Stimulated activated CD4-positive, alpha-beta T cell treated with anti-CD3 and anti-CD28 coated beads, Interleukin-2, amount 100 ng/mL, for 4 hours (primary cell): ENCODE measurements at places on chromosomes 2 and 18.
A peak's percentile ranks its signal among the peaks of the same experiment; 100 is the strongest.

DNA sequence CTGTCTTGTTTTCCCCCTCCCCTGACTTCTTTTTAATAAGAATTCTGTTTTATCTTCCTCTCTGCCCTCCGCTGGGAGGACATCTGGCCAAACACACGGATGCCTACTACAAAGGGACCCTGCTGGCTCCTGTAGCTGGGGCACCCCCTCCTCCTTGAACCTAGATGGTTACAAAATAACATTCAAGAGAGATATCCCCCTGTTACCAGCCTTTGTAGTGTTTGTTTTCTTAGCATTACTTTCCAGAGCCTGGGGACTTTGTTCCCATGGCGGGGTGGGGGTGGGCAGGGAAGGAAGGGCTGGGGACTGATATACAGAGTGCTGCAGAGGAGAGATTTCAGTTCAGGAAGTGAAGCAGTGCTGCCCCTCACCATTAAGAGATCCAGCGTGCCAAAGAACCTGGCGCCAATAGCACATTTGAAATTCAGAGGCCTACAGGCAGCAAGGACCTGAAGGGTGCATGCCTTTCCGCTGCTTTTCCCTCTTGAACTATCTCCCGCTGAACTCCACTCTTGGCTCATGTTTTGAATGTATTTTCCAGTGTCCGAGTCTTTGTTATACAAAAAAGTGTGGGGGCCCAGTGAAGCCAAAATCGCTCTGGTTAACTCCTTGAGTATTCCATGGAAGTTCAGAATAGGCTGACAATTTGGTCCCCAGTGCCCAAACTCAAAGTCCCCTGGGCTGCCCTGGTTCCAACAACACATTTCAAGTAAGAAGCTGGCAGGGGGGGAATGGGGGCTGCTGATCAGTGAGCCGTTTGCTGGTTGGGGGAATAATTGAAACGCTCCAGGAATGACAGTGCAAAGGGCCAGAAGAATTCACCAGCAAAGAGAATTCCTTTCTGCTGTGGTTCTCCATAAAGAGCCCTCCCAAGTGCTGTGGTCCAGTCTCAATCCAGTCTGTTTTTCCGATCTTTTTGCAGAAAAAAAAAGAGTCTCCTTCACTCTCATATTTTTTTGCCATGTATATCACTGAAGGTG, 94.8 kb upstream of the THOC1 start:
- no peak for DNase-seq

DNA sequence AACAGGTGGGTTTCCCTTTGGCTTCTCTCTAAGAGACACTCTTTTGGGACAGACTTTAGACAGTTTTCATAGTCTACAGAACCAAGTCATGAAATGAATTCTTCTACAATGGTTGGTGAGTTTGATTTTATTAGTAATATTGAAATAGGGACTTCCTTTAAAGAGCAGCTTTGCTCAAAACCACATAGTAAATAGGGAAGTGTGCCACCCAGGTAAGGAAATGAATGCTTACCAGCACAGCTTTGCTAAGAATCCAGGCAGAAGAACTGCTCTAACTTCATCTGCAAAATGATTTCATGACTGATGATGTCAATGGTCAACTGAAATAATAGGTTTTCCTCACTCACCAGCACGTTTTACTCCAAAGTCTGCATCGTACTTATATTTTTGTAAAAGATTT, 89.2 kb downstream of the NYAP2 start:
- DNase-seq: no peak

GRCh38 chr2:201970786-201971108, 62.9 kb upstream of the FZD7 start:
- no peak for DNase-seq

GRCh38 chr2:39093218-39093898, 27.5 kb downstream of the SOS1 start:
- DNase-seq: no peak

DNA sequence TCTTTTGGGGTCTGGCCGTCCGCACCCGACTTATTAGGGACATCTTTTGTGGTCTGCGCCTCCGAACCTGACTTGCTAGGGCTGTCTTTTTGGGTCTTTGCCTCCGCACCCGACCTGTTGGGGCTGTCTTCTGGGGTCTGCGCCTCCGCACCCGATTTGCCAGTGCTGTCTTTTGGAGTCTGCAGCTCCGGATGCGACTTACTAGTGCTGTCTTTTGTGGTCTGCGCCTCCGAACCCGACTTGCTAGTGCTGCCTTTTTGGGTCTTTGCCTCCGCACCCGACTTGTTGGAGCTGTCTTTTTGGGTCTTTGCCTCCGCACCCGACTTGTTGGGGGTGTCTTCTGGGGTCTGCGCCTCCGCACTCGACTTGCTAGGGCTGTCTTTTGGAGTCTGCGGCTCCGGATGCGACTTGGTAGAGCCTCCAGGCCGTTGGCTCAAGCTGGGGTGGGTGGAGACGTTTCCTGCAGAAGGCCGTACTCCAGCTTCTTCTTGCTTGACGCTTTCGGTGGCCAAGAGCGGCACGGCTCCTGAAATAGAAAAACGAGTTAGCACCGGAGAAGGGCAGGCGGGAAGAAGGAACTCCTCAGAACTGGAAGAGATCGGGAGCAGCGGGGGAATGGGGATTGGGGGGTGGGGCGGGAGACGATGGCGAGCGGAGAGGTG, 498 bp downstream of the TGOLN2 start:
- no peak for DNase-seq

DNA sequence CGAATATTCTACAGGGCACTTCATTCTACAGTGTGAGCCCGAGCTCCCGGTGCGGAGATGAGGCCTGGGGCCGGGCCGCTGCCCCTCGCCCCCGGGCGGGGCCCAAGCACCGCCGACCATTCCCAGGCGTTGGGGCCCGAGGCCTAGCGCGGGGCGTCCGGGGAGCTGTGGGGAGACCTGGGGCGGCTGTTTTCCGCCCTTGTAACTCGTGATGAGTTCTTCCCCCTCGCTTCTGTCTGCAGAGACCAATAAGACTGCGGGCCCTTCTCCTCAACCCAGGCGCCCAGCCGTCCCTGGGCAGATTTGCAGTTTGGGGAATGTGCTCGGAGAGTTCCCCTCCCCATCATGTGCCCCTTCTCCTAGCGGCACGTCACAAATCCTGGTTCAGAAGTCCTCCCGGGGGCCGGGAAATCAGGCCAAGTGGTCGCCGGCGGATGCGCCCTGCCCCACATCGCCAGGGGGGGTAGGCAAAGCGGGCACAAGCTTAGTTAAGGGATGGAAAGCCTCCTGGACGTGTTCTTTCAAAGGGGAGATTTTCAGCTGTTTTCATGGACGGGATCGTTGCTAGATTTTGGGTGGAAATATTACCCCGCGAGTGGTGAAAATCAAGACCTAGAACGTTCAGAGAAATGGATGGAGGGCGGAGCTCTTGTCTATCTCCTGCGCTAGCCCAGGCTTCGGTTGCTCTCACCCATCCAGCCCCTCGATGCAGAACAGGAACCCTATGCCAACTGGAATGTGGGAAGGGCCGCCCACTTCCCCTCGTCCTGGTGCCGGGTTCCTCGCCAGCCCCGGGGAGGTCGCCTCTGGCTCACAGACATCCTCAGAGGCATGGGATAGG, 18.8 kb upstream of the HAAO start:
- peak; percentile 19 for DNase-seq

- no peak for DNase-seq
Measured at GRCh38 chr2:20220806-20221554, 4.0 kb downstream of the SDC1 start.

DNA sequence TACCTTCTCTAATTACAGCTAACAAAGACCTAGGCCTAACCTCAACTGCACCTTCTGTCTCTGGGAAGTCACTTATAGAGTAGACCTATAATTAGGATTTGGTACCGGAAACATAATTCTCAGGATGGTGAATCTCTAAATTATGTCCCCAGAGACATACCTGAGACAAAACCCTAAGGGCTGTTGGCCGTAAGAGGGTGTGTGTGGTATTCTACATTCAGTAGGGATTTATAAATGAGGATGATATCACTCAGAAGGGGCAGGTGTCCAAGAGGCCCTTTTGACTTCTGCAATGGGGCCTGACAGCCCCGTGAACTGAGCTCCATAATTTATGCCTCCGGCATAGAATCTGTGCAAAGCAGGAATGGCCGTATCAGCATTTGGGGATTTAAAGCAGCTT, 13.5 kb upstream of the DARS1 start:
- DNase-seq: no peak

DNA sequence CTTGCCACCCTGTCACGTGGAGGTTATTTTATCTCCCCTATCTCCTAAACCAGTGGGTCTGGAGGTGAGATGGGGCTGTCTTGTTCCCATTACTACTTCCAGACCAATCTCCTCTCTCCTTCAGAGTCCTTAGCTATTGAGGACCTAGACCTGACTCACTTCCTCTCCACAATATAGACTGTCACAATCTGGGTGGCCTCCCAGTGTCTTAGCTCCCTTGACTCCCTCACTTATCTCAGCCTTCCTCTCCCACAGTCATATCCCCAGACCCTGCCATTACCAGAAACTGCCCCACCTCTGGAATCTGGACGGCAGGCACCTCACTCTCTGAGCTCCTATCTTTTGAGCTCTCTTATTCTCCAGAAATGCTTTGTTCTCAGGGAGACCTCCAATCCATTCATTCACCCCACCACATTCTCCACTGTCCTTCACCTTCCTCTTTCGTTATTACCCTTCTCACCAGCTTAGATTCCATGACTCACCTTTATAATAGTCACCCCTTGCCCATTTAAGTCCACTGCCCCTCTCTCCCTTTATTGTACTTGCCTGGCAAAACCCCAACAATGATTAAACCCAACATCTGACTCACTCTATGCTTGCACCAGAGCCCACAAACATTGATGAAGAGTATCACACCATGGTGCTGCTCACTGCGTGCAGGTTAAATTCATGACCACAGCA, 23.3 kb upstream of the SIX3 start:
- no peak for DNase-seq

DNA sequence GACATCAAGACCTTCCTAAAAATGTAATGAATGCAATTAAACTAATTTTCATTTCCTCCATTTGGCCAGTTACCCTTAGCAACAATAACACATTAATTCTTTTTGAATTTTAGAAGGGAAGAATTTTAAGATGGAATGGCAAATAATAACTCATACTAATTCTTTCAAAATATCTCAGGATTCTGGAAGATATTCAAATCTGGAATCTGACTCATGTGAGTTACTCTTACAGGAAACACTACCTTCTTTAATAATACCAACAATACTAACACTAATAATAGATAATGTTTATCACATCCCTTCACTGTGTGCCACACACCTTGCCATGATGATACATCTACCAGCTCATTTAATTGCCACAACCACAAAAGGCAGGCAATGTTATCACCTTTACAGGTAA, 46.4 kb downstream of the ZNF521 start:
- no peak for DNase-seq

DNA sequence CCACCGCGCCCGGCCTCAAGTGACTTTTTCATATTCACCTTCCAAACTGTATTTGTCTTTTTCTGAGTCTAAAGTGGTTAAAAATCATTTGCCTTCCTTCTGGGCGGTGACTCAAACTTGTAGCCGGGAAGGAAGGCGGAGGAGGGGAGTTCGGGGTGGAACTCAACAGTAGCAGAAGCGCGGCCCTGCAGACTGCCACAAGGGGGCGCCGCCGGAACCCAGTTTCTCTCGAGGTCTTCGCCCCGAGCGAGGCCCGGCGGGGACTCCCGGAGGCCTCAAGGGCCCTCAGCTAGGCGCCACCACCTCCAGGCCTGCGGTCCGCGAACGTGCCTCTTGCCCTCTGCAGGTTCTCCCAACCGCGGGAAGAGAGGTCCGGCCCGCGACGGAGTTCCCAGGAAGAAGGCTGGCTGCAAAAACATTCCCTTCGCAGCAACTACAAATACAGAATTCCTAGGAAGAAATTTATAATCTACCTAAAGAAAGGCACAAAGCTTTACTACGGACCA, 16.8 kb upstream of the ITM2C start:
- peak; percentile 86 for DNase-seq

GRCh38 chr2:230910546-230911177, 14.4 kb downstream of the GPR55 start:
- DNase-seq: no peak

DNA sequence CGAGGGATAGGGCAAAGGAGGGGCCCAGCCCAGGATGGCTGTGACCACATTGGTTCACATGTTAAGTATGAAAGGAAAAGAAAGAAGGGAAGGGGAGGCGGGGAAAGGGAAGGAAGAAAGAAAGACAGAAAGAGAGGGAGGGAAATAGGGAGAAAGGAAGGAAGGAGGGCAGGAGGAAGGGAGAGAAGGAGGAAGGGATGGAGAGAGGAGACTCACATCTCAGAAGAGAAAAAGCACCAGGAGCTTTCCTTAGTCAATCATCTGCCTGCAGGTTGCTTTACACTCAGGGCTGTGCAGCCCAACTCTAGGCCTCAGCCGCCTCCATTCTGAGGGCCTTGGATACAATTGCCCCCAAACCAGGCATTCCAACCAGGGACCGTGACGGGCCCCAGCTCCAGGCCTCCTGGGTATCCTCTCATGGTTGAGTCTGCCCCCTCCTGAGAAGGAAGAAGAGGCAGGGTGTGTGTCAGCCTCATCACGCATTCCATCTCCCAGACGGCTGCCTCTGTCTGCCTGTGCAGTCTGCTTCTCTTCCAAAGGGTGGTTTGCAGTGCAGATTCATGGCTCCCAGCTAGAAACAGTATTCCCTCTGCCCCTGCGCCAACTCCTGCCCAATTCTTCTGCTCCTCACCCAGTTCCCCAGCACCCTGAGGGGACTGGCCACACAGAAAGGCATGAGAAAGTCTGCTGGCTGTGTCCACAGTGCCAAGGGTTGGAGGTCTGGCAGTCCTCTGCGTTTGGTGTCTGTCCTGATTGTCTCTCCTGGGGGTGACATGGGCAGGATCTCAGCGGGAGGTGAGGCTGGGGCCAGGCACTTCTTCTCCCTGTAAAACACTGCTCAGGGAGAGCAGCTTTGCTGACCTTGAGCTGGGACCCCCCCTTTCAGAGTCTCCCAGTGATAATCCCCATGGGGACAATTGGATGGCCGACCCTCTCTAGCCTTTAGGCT, 163.3 kb downstream of the SMAD7 start:
- no peak for DNase-seq

DNA sequence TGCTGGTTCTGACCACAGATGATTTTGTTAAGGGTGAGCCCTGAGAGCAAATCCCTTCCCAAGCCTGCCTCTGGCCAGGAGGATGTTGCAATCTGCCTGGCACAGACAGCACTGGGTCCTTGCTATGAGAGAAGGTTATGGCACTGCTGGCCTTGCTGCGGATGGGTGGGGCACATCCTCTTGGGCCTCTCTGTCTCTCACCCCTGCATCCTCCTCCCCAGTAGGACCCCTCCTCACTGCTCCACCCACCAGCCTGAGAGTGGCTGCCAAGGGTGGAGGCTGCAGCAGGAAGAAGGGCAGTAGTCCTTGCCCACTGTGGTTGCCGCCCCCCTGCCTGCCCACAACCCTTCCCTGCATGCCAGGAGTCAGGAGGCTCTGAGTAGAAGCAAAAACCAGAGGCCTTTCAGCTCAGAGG, 180.9 kb downstream of the ZBTB7C start:
- DNase-seq: no peak

DNA sequence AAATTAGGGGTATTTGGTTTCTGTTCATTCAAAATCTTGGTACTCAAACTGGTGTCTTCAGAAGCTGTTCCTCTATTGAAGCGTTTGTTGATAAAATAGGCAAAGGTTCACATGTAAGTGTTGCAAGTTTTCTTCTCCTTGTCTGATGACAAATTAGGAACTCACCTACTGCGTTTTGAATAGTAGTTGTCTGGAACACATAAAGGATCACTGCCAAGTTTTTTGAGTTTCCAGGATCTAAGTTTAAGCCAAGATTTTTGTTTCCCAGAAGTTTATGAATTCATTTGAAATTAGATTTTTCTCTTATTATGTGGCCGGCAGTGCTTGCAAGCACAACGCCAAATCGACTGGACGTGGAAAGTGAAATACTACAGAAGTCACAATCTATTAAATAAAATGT, 85.4 kb downstream of the ARHGEF33 start:
- DNase-seq: no peak

- DNase-seq: no peak
Measured at GRCh38 chr2:2890901-2891300, 486.7 kb downstream of the EIPR1 start.

GRCh38 chr2:164000176-164000575, 264.4 kb upstream of the FIGN start:
- no peak for DNase-seq
